ENCODE measurements at places on chromosomes 1 and 21.

- H3K27me3 ChIP-seq, result no peaks in the 10 kb centered on the region
- no peak for DNase-seq
- H3K4me3 ChIP-seq, result no peak overlapping the region
- no peaks in the 10 kb centered on the region for H3K36me3 ChIP-seq
- no peak overlapping the region for H3K27ac ChIP-seq
- H3K4me1 ChIP-seq, result peaks cover 1% of the 10 kb centered on the region
These were observed 93.2 kb upstream of the TNFSF4 start for GRCh38 chr1:173300061-173301044.

DNA sequence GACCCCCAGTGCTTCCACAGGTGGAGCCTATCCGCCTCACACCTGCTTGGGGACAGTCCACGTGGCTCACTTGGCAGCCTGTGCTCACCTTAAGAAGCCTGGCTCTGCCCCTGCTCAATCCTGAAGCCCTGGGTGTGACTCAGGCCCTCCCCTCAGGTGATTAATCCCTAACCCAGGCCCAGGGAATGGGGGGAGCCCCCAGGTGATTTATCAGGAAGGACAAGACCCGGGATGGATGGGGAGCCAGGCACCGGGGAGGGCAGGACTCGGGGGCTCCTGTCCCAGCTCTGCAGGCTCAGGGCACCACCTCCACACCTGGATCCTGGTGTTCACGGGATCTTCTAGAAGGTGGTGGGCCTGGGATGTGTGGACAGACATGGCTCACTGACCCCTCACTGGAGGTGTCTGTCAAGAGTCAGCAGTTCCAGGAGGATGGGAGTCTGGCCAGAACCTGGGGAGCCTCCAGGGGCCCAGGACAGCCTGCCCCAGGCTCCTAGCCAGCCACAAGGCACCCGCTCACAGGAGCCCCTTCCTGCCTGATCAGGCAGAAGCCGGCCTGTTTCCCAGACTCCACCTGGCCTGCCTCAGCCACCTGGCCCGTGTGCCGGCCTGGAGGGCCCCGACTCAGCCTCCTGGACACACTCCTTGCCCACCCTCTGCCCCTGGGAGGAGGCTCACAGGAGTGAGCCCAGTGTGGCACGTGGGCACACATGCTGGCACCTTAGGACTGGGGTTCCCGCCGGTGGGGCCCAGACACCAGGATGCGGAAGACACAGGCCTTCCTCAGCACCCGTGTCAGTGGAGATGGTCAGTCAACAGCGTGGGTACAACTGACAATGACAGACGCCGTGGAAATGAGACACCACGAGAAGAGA lies 38.6 kb upstream of the COL6A1 start:
- no peaks in the 10 kb centered on the region for H3K4me1 ChIP-seq
- 0 out of 2 replicates have a peak, but pooled peaks cover 2% of the 10 kb centered on the region for H3K36me3 ChIP-seq
- no peak for DNase-seq
- no peak overlapping the region for H3K4me3 ChIP-seq
- H3K27ac ChIP-seq, result no peak overlapping the region
- no peaks in the 10 kb centered on the region for H3K27me3 ChIP-seq

GRCh38 chr21:42734323-42734971 lies 81.0 kb downstream of the PDE9A start:
- no peak overlapping the region for H3K4me3 ChIP-seq
- H3K36me3 ChIP-seq, result peaks cover 11% of the 10 kb centered on the region
- H3K27me3 ChIP-seq, result no peaks in the 10 kb centered on the region

DNA sequence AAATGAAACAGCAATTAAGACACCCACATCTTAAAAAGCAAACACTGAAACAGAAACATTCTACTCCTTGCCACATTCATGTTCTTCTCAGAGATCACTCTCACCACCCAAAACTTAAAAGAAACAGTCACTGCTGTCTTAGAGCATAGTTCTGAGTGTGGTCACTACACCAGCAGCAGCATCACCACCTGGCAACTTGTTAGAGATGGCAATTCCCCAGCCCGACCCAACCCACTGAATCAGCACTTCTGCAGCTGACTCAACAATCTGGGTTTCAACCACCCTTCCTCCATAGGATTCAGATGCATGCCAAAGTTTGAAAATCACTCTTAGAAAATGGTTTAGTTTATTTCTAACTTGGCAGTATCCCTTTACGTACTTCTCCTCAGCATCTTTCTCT lies 126.1 kb downstream of the CDC42BPA start:
- no peak overlapping the region for H3K4me3 ChIP-seq
- no peak for DNase-seq
- H3K4me1 ChIP-seq, result peaks cover 1% of the 10 kb centered on the region
- no peak overlapping the region for H3K27ac ChIP-seq
- H3K27me3 ChIP-seq, result no peaks in the 10 kb centered on the region
- H3K36me3 ChIP-seq, result no peaks in the 10 kb centered on the region

DNA sequence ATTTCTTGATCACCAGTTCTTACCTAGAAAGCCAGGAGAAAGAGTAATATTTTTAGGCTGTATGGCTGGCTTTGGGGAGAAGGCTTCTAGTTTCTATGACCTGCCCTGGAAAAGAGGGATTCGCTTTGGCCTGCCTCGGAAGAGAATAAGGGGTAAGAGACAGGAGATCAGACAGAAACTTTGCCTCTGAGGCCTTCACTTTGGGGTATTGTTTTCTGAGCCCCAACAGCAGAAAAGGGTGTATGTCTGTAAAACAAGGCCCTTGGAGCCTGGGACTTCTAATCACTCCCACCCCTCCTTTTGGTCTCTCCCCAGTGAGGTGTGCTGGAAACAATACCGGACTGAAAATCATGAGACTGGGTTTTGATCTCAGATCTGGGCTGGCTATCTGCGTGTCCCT lies 5.1 kb downstream of the SLC45A3 start:
- no peak for DNase-seq
- no peaks in the 10 kb centered on the region for H3K36me3 ChIP-seq
- H3K27me3 ChIP-seq, result no peaks in the 10 kb centered on the region
- no peak overlapping the region for H3K4me3 ChIP-seq
- peaks cover 25% of the 10 kb centered on the region for H3K4me1 ChIP-seq
- H3K27ac ChIP-seq, result no peak overlapping the region

DNA sequence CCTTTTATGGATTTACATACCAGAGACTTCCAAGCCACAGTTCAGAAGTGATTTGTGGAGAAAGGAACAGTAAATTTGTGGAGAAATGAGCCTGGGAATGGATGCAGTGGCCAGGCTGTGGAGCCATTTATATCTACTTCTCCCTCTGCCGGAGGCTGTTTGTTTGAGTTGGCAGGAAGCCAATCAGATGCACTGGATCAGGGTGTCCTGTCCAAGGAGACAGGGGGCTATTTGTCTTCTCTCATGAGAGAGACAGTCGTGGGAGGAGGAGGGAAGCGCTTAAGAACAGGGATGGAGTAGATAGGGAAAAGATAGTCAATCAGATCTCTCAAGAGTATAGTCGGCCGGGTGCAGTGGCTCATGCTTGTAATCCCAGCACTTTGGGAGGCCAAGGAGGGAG lies 2.8 kb upstream of the HAPLN2 start:
- no peaks in the 10 kb centered on the region for H3K36me3 ChIP-seq
- no peak overlapping the region for H3K27ac ChIP-seq
- H3K4me3 ChIP-seq, result no peak overlapping the region
- no peaks in the 10 kb centered on the region for H3K27me3 ChIP-seq

DNA sequence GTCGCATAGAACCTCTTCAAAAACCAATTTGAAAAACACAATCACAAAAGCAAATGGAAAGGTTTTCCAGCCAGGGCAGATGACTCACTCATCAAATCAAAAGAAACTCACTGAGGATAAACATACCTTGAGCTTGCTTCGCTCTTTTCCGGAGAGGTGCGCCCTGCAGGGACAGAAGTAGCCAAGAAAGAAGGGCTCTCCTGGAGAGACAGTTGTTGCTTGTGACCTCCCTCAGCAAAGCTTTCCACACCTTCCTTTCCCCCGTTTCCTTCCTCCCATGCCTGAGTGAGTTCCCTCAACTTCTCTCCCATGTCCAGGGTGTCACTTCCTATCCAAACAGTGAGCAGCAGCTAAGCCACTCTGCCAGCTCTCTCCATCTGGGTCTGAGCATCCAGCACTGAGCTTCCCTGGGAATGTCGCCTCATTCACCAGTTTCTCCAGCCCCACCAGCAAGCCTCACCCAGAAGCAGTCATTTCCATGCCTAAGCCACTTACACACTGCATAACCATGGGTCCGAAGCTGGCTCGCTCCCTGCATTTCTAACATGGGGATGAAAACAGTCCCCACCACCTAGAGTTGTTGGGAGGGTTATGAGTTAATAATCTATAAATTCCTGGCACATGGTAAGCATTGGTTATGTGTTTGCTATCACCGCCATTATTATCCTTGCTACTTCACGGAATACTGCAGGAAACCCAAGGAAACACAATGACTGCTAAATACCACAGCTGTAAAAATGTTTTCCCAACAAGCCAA lies 75.0 kb downstream of the PTPN14 start:
- no peak for DNase-seq
- no peaks in the 10 kb centered on the region for H3K36me3 ChIP-seq
- no peak overlapping the region for H3K4me3 ChIP-seq

GRCh38 chr1:160063176-160063575 lies 6.8 kb downstream of the KCNJ10 start:
- peaks cover 12% of the 10 kb centered on the region for H3K4me1 ChIP-seq
- DNase-seq, result no peak
- no peaks in the 10 kb centered on the region for H3K27me3 ChIP-seq
- no peak overlapping the region for H3K27ac ChIP-seq
- H3K36me3 ChIP-seq, result no peaks in the 10 kb centered on the region
- no peak overlapping the region for H3K4me3 ChIP-seq

DNA sequence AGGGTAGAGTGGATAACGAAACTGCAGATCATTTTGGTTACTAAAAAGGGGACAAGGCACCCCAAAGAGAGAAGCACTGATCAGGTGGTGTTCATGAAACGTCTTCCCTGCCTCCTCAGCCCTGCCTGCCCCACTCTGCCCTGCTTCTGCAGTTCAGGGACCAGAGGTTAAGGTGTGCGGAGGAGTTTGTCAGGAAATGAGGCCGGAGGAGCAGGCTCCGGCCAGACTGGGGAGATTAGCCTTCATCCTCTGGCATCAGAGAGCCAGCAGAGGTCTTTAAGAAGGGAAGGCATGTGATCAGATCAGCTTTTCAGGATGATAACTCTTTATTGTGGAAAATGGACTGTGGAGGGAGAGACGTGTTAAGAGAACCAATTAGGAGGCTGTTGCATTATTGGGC lies 291.9 kb upstream of the NR5A2 start:
- DNase-seq, result no peak
- no peaks in the 10 kb centered on the region for H3K36me3 ChIP-seq
- H3K4me3 ChIP-seq, result no peak overlapping the region
- no peak overlapping the region for H3K27ac ChIP-seq

DNA sequence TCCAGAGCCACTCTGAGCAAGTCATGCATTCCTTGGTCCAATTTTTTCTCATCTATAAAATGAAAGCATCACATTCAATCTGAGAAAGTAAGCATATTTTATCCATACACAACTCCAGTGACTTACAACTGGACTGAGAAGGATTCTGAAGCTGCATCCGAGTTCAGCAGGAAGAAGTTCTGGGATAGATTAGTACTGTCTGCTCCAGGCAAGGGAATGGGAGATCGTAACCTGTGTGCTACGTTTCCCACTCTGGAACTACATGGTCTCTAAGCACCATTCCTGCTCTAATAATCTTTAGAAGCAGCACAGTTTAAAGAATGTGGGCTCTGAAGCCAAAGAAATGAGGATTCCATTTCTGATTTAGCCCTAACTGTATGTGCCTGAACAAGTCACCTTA lies 79.4 kb downstream of the LACTBL1 start:
- no peak overlapping the region for H3K4me3 ChIP-seq
- H3K36me3 ChIP-seq, result no peaks in the 10 kb centered on the region
- H3K27me3 ChIP-seq, result no peaks in the 10 kb centered on the region
- DNase-seq, result no peak

DNA sequence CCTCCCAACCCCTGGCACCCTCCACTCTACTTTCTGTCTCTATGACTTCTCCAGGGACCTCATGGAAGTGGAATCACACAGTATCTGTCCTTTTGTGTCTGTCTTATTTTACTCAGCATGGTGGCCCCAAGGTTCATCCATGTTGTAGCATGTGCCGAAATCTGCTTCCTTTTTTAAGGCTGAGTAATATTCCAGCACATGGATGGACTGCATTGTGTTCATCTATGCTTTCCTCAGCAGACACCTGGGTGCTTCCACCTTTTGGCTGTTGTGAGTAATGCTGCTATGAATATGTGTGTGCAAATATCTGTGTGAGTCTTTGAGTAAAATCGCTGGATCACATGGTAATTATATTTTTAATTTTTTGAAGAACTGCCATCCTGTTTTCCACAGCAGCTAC lies 1.6 kb upstream of the PFKL start:
- no peak overlapping the region for H3K27ac ChIP-seq
- no peak for DNase-seq
- H3K27me3 ChIP-seq, result no peaks in the 10 kb centered on the region
- no peak overlapping the region for H3K4me3 ChIP-seq
- no peaks in the 10 kb centered on the region for H3K36me3 ChIP-seq

- H3K4me3 ChIP-seq, result no peak overlapping the region
- no peak for DNase-seq
- no peaks in the 10 kb centered on the region for H3K4me1 ChIP-seq
- H3K36me3 ChIP-seq, result no peaks in the 10 kb centered on the region
- no peak overlapping the region for H3K27ac ChIP-seq
These were observed 57.7 kb downstream of the RGSL1 start for GRCh38 chr1:182507685-182508084.

GRCh38 chr1:43883321-43883720 lies 50.3 kb upstream of the ARTN start:
- H3K27me3 ChIP-seq, result no peaks in the 10 kb centered on the region
- no peak overlapping the region for H3K27ac ChIP-seq
- no peak overlapping the region for H3K4me3 ChIP-seq
- H3K4me1 ChIP-seq, result peaks cover 13% of the 10 kb centered on the region
- H3K36me3 ChIP-seq, result no peaks in the 10 kb centered on the region

- DNase-seq, result no peak
- no peak overlapping the region for H3K27ac ChIP-seq
- peaks cover 57% of the 10 kb centered on the region for H3K27me3 ChIP-seq
- no peaks in the 10 kb centered on the region for H3K4me1 ChIP-seq
- H3K4me3 ChIP-seq, result no peak overlapping the region
These were observed 21.5 kb upstream of the ARHGAP29 start for GRCh38 chr1:94258873-94259331.

- no peak overlapping the region for H3K4me3 ChIP-seq
- peaks cover 11% of the 10 kb centered on the region for H3K4me1 ChIP-seq
- no peak overlapping the region for H3K27ac ChIP-seq
- no peaks in the 10 kb centered on the region for H3K27me3 ChIP-seq
These were observed 13.7 kb downstream of the DHRS3 start for GRCh38 chr1:12604114-12604874.

- no peaks in the 10 kb centered on the region for H3K27me3 ChIP-seq
- H3K27ac ChIP-seq, result no peak overlapping the region
- no peaks in the 10 kb centered on the region for H3K4me1 ChIP-seq
These were observed 178.7 kb downstream of the MRPL39 start for GRCh38 chr21:25428537-25428936.

GRCh38 chr21:46538262-46538661 lies 66.6 kb downstream of the S100B start:
- peaks cover 12% of the 10 kb centered on the region for H3K36me3 ChIP-seq
- H3K27ac ChIP-seq, result no peak overlapping the region
- no peaks in the 10 kb centered on the region for H3K4me1 ChIP-seq
- no peak overlapping the region for H3K4me3 ChIP-seq
- no peak for DNase-seq

GRCh38 chr1:43447891-43448708 lies 5.6 kb downstream of the HYI start:
- H3K27ac ChIP-seq, result no peak overlapping the region
- peaks cover 25% of the 10 kb centered on the region for H3K36me3 ChIP-seq
- peaks cover 2% of the 10 kb centered on the region for H3K4me1 ChIP-seq
- no peak for DNase-seq
- H3K4me3 ChIP-seq, result no peak overlapping the region
- no peaks in the 10 kb centered on the region for H3K27me3 ChIP-seq

Data from iPS DF 6.9 (cell line).